T-helper 17 cell (primary cell): ENCODE measurements at places on chromosomes 1 and 21. TPM values are rescaled to one million over a fixed set of nuclear protein-coding genes. Genes with fewer than 3 reads are reported as not detected.

- H3K36me3 ChIP-seq: peaks cover 8% of the 10 kb centered on the region
- no peaks in the 10 kb centered on the region for H3K27me3 ChIP-seq
- DNase-seq: no peak
- no peak overlapping the region for H3K27ac ChIP-seq
- no peak overlapping the region for H3K4me3 ChIP-seq
Measured at GRCh38 chr1:243179720-243180119, 75.4 kb downstream of the CEP170 start.

DNA sequence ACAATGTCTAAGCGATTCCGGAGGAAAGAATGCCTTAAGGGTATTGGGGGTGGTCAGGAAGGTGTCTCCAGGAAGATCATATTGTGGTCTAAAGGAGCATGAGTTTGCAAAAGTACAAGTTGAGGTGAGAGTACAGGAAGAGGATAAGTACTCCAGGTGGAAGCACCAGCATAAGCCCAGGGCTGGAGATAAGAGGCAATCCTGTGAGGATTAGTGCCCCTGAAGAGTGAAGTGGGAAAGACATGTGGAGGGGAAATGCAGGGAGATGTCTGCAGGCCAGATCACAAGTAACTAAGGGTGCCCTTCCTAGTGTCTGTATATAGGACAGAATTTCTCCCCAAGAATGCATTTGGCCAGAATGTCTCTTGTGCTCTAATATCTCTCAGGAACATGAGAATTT lies 188.3 kb upstream of the DPT start:
- no peaks in the 10 kb centered on the region for H3K36me3 ChIP-seq
- H3K4me3 ChIP-seq: no peak overlapping the region
- no peak overlapping the region for H3K27ac ChIP-seq
- peaks cover 8% of the 10 kb centered on the region for H3K4me1 ChIP-seq
- peaks cover 15% of the 10 kb centered on the region for H3K27me3 ChIP-seq

KRTAP11-1 gene
- not detected for total RNA-seq

AGMAT gene
- total RNA-seq: 6.8 TPM

FCRL6 gene
- total RNA-seq: 0.81 TPM

TMEM269 gene
- total RNA-seq: 0.47 TPM

HENMT1 gene
- total RNA-seq: 9.2 TPM

GRCh38 chr1:116820369-116820768 lies 66.1 kb downstream of the CD2 start:
- no peaks in the 10 kb centered on the region for H3K36me3 ChIP-seq
- H3K27me3 ChIP-seq: no peaks in the 10 kb centered on the region
- no peak overlapping the region for H3K27ac ChIP-seq
- peaks cover 13% of the 10 kb centered on the region for H3K4me1 ChIP-seq
- DNase-seq: no peak

GRCh38 chr1:180886338-180886737 lies 26.4 kb upstream of the KIAA1614 start:
- DNase-seq: no peak
- peaks cover 10% of the 10 kb centered on the region for H3K4me1 ChIP-seq
- no peaks in the 10 kb centered on the region for H3K27me3 ChIP-seq
- no peak overlapping the region for H3K4me3 ChIP-seq
- no peak overlapping the region for H3K27ac ChIP-seq

DNA sequence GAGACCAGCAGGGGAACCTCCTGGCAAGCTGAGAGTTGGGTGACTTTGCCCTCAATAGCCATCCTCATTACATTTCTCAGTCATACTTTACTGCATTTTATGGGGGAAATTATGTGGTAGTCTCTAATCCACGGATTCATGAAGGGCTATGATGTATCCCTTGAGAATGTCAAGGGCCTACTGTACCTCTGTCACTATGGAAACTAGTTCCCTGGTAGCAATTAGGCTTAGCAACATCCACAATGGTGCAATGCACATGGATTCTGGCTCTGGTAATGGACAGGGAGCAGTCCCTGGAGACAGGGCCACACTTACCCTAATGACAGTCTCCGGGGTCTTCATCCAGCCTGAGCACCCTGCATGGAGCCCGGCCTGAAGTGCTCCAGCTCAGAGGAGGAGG lies 26.5 kb downstream of the LRRN2 start:
- H3K27ac ChIP-seq: no peak overlapping the region
- H3K27me3 ChIP-seq: peaks cover 59% of the 10 kb centered on the region
- peaks cover 3% of the 10 kb centered on the region for H3K36me3 ChIP-seq
- peaks cover 2% of the 10 kb centered on the region for H3K4me1 ChIP-seq
- DNase-seq: no peak
- H3K4me3 ChIP-seq: no peak overlapping the region

- H3K27ac ChIP-seq: no peak overlapping the region
- no peaks in the 10 kb centered on the region for H3K36me3 ChIP-seq
- peaks cover 20% of the 10 kb centered on the region for H3K4me1 ChIP-seq
- H3K4me3 ChIP-seq: no peak overlapping the region
Measured at GRCh38 chr1:166086113-166086883, 80.5 kb downstream of the FAM78B start.

- H3K4me3 ChIP-seq: no peak overlapping the region
- H3K27me3 ChIP-seq: peaks cover 19% of the 10 kb centered on the region
- no peak for DNase-seq
- no peaks in the 10 kb centered on the region for H3K4me1 ChIP-seq
- H3K27ac ChIP-seq: no peak overlapping the region
- H3K36me3 ChIP-seq: peaks cover 5% of the 10 kb centered on the region
Measured at GRCh38 chr1:31523012-31523411, 53.3 kb upstream of the TINAGL1 start.

DNA sequence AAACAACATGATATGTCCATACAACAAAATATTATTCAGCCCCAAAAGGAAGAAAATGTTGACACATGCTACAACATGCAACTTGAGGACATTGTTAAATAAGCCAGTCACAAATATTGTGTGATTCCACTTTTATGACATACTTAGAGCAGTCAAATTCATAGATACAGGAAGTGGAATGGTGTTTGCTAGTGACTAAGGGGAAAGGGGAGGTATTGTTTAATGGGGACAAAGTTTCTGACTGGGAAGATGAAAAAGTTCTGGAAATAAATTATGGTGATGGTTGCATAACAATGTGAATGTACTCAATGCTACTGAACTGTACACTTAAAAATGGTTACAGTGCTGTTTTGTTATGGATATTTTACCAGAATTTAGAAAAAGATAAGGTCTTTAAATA lies 77.7 kb downstream of the RHOU start:
- H3K4me1 ChIP-seq: peaks cover 22% of the 10 kb centered on the region
- H3K27me3 ChIP-seq: no peaks in the 10 kb centered on the region
- no peak overlapping the region for H3K27ac ChIP-seq
- DNase-seq: no peak

GRCh38 chr1:206591226-206591625 lies 21.0 kb downstream of the EIF2D start:
- no peak for DNase-seq
- peak overlapping the region; percentile 19 for H3K4me3 ChIP-seq
- peaks cover 4% of the 10 kb centered on the region for H3K36me3 ChIP-seq
- H3K4me1 ChIP-seq: peaks cover 44% of the 10 kb centered on the region

RSRP1 gene
- 483 TPM for total RNA-seq

- peaks cover 21% of the 10 kb centered on the region for H3K27me3 ChIP-seq
- peaks cover 3% of the 10 kb centered on the region for H3K4me1 ChIP-seq
- H3K27ac ChIP-seq: peak overlapping the region; percentile 9
- no peaks in the 10 kb centered on the region for H3K36me3 ChIP-seq
Measured at GRCh38 chr21:44489962-44490361, 34.7 kb downstream of the LRRC3 start.

AMY1C gene
- not detected for total RNA-seq

GRCh38 chr1:187876775-187877174 lies 1048.0 kb downstream of the PLA2G4A start:
- H3K27me3 ChIP-seq: no peaks in the 10 kb centered on the region
- H3K27ac ChIP-seq: no peak overlapping the region
- H3K4me3 ChIP-seq: no peak overlapping the region

TRIM45 gene
- total RNA-seq: 1.0 TPM

GRCh38 chr21:45817345-45817744 lies 164.2 kb upstream of the COL6A1 start:
- no peak overlapping the region for H3K4me3 ChIP-seq
- peaks cover 33% of the 10 kb centered on the region for H3K27me3 ChIP-seq

DNA sequence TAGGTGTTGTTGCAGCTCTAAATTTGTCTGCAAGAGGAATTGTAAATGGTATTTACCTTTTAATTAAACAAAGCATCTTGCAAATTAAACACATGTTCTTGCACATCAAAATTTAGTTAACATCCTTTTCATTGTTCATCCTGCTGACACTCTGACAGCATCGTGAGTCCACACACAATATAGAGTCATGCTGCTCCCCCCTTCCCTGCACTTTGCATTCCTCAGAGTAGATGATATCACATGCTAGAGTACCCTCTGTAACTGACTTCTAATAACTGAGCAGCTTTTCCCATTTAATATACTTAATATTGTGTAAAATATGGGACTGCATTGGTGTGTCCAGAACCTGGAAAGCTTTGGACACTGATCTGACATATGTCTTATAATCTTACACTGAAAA lies 138.8 kb upstream of the DPYD start:
- H3K4me1 ChIP-seq: peaks cover under 1% of the 10 kb centered on the region
- no peak overlapping the region for H3K27ac ChIP-seq
- H3K36me3 ChIP-seq: peaks cover under 1% of the 10 kb centered on the region

CELSR2 gene
- total RNA-seq: 3.3 TPM

GRCh38 chr21:44853601-44854390 lies 19.7 kb downstream of the PTTG1IP start:
- DNase-seq: no peak
- H3K4me1 ChIP-seq: peaks cover 18% of the 10 kb centered on the region
- H3K36me3 ChIP-seq: peaks cover 6% of the 10 kb centered on the region
- peak overlapping the region; percentile 77 for H3K27ac ChIP-seq
- no peaks in the 10 kb centered on the region for H3K27me3 ChIP-seq

TFAP2E gene
- total RNA-seq: 4.5 TPM

DNA sequence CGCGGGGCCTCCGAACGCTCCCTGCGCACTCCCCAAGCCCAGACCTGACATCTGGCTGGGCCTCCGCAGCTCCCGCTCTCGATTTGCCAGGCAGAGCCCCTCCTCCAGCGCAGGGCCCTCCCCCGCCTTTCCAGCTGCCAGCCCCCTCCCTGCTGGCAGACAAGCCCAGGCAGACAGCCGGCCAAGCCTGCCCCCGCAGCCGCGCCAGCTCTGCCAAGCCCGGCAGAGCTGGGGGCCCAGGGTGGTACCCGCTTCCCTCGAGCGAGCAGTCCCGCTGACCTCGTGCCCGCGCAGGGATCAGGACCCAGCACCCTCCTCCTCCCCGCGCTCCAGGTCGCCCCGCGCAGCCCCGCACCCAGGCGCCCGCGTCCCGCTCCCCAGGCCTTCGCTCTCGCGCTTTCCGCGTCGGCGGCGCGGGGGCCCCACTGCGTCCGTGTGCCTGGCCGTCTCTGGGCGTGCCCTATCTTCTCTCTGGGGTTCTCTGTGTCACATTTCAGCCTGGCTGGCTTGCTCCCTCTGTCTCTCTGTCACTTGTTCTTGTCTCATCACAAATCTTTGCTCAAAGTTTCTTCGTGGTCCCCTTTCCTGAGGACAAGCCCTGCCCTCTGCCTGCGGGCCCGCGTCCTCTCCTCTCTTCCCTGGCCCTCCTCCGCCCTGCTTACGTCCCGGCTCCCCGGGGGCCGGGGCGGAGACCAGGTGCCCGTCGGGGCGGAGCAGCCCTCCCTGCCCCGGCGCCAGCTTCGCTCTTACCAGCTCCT lies 580 bp downstream of the INKA2 start:
- peak overlapping the region; percentile 9 for H3K27ac ChIP-seq
- peak overlapping the region; percentile 96 for H3K4me3 ChIP-seq
- H3K27me3 ChIP-seq: peaks cover 24% of the 10 kb centered on the region
- H3K4me1 ChIP-seq: peaks cover 21% of the 10 kb centered on the region
- DNase-seq: peak; percentile 37

PCP4L1 gene
- not detected for total RNA-seq

DNA sequence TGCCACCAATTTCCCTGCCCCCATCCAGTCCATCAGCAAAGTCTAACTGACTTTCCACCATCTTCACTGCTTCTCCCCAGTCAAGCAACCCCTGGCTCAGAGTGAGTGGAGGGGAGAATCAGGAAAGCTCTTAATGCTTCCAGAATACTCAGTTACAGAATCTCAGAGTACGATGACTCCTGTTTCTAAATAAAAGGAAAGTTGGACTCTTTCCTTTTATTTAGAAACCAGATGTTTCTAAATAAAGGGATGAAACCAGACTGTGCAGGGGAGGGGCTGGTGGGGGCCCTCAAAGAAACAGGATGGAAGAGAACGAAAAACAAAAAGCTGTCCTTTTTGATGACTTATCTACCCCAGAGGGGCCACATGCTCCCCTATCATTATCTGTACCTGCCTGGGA lies 85.2 kb upstream of the PPM1J start:
- DNase-seq: no peak
- no peak overlapping the region for H3K27ac ChIP-seq
- peaks cover 7% of the 10 kb centered on the region for H3K4me1 ChIP-seq

CACNA1S gene
- not detected for total RNA-seq

DNA sequence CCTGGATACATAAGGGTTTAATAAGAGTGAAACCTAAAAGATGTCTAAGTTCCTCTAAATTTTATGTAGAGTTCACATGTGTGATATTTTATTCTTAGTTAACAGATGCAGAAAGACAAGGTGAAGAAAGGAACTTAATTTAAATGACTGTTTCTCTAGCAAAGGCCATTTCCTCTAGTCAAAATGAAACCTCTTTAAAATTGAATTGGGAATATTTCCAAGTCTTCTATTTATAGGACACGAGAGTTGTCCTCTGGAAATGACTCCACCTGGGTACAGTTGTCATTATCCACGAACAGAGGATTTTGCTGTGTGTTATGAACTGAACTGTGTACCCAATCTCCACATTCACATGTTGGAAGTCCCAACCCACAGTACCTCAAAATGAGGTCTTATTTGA lies 64.5 kb upstream of the KCNK1 start:
- peaks cover 36% of the 10 kb centered on the region for H3K27me3 ChIP-seq
- no peaks in the 10 kb centered on the region for H3K36me3 ChIP-seq
- DNase-seq: no peak
- H3K4me3 ChIP-seq: no peak overlapping the region

CSMD2 gene
- total RNA-seq: not detected

TSPAN2 gene
- total RNA-seq: 9.2 TPM

GRCh38 chr1:60697204-60697994 lies 385.0 kb upstream of the NFIA start:
- H3K36me3 ChIP-seq: no peaks in the 10 kb centered on the region
- H3K4me1 ChIP-seq: no peaks in the 10 kb centered on the region
- no peaks in the 10 kb centered on the region for H3K27me3 ChIP-seq
